ENCODE measurements at places on chromosomes 11 and 22.

DNA sequence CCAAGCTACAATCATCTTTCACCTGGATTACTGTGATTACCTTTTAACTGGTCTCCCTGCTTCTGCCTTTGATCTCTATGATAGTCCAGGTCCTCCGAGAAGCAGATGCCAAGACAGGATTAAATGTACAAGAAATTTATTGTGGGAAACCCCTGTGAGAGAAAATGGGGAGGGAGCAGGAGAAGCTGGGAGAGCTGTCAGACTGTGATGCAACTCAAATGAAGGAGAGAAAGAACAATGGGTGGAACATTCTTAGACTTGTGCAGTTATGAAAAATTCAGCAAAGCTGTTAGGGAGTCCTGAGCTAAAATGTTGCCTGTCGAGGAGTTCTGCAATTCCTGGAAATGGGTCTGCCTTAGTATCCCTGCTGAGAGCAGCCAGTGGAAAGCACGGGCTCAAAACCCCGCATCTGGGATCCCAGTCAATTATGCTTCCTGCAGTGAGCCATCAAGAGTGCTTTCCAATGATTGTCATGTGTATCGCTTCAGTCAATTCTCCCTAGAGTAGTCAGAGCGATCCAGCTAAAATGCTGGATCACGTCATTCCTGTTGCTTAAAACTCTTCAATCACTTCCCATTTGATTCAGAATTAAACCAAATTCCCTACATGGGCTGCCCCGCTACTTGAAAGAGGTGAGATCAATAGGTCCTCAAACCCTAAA lies 16.5 kb upstream of the CSTF3 start:
- no peak for DNase-seq

DNA sequence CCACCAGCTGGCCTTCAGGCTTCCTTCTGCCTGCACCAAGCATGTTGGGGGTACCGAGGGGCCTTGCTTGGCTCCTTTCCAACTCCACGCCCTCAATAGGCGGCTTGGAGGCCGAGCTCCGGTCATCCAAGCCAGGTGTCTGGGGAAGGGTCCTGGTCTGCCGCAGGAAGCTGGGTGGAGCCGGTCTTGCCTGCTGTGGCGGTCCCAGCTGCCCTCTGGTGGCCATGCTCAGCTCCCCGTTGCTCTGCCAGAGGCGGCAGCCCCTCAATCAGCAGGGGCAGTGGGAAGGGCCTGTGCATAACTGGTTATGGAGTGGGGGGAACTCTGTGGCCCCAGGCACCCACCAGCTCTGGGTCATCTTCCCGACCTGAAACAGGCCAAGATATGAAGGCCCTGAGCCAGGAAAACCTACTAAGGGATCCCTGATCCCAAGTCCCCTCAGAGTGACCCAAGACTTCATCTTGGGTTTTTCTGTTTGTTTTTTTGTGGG lies 3.2 kb downstream of the ARVCF start:
- DNase-seq: peak; percentile 34

DNA sequence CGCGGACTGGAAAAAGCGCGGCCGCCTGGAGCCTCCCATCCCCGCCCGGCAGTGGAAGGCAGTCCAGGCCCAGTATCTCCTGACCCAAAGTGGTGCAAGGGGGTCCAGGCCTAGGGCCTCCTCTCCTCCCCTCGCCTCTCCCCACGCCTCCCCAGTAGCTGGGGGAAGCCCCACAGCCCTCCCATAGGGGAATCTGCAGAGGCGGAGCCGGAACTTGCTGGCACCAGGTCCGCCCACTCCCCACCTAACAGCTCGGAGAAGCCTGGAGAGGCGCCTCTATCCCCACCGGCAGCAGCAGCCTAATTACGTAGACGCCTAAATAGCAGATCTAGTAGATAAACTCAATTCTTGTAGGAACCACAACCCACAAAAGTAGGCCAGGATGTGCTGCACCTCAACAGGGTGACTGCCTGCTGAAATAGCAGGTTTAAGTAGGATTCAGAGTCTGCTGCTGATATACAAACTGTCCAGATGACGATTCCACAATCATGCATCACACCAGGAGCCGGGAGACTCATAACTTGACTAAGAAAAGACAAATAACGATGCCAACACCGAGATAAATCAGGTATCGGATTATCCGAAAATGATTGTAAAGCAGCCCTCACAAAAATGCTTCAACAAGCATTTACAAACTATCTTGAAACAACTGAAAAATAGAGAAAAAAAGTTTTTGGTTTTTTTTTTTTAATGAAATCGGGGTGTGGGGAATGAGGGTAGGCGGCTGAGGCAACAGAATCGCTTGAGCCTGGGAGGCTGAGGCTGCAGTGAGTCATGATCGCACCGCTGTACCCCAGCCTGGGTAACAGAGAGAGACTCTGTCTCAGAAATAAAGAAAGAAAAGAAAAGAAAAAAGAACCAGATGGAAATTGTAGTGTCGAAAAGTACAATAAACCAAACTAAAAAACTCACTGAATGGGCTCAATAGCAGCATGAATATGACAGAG lies 11.4 kb upstream of the BRD1 start:
- DNase-seq: no peak

GRCh38 chr11:115885535-115886421 lies 381.6 kb upstream of the CADM1 start:
- no peak for DNase-seq

DNA sequence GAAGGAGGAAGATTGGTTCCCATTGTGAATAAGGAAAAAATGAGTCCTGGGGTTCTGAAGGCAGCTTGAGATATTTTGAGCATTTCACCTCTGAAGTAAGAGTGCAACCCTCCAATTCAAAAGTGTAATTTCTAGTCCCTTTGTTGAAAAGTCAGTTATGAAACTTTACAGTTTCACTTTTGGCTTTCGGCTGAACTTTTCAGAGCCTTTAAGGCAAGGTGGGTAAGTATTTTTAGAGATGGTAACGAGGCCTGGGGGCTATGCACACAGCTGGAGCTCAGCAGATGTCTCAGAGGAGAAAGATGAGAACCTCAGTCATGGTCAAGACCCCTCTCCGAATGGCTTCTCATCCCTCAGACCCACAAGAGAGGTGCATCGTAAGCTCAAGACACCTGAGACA lies 267.6 kb downstream of the KIRREL3 start:
- DNase-seq: no peak

DNA sequence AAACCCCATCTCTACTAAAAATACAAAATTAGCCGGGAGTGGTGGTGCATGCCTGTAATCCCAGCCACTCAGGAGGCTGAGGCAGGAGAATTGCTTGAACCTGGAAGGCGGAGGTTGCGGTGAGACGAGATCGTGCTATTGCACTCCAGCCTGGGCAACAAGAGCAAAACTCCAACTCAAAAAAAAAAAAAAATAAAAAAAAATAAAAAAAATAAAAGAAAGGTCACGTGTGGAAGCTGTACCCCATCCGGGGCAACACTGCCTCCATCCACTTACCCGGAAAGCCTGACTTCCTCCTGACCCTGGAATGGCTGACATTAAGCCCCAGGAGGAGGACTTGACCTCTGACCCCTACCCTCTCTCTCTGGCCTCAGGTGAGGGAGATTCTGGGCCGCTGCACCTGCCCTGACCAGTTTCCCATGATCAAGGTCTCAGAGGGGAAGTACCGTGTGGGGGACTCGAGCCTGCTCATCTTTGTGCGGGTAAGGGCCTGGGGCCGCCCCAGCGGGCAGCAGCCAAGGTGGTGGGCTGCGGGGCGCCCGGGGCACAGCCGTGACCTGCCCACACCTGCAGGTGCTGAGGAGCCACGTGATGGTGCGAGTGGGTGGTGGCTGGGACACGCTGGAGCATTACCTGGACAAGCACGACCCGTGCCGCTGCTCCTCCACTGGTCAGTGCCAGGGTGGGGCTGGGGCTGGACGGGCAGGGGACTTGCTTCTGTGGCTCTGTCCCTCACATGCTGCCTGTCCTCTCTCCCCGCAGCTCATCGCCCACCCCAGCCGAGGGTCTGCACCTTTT lies 3.8 kb downstream of the GAS2L1 start:
- DNase-seq: no peak

DNA sequence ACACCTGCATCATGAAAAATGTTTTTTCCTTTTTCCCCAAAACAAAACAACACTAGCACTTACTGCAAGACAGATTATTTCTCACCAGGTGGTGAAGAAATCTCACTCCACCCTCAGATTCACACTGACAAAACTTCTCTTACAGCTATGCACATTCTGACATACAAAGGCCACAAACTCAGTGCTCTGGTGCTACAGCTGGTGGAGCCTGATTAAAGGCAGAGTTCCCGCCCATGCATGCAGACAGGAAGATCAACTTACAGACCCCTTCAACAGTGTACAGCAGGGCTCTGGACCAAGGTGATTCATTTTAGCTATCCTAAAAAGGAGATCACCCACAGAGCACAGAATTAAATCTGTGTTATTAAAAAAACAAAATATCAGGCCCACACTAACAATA lies 112.6 kb downstream of the CADM1 start:
- DNase-seq: no peak

- no peak for DNase-seq
Observed at GRCh38 chr11:95661162-95661561, 128.4 kb downstream of the FAM76B start.

DNA sequence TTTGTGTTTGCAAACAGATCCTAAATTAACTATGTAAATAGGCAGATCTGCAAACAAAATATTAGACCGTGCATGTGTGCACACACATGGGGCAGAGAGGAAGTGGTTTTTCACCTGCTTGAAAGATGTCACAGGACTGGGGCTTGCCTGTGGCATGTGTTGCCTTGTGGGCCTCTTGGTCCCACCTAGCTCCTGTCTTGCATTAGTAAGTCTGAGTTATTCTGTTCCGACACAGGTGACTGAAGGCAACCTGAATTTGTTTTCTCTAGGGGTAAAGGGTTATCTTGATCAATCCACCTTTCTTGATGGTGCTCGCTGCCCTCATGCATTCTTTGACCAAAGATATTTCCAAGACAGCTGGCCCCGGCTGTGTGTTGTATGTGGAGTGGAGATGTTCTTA lies 667.5 kb downstream of the NTM start:
- no peak for DNase-seq

DNA sequence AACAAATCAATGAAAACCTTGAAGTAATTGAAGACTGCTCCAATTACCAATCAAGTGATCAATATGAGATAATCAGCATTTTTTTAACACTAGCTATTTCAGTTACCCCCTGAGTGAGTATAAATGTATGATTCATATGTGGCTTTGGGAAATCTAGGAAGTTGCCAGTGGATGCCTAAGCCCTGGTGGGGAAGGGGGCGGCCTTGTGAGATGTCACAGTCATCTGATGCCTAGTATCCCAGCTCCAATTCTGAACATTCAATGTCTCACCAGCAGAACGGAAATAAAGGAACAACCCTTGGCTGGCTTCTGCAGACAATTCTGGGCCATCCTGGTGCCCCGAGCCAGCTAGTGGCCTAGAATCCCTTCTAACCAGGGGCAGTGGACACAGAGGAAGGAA lies 58.5 kb upstream of the TIMP3 start:
- DNase-seq: peak; percentile 33

GRCh38 chr11:120344302-120345004 lies 8.2 kb downstream of the ARHGEF12 start:
- DNase-seq: peak; percentile 58
